ENCODE measurements at places on chromosomes 7 and 10.

DNA sequence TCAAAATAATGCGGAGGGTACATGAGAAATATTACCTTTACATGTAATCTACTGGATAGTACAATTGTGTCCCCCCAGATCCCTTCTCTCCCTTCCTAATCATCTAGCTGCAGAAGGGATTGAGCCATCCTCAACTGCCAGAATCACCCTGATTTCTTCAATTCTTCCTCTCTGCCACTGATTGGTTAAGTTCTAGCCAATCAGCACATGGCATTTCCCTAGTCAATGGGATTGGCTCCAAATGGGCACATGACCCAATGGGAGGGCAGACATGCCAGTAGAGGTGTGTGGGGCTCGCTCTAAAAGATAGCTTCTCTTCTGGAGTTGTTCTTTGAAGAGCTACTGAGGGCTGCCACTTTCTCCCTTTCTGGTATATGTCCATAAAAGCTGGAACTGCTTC, 20.9 kb upstream of the UBE3C start:
- no peaks in the 10 kb centered on the region for H3K27me3 ChIP-seq
- no peak overlapping the region for H3K4me3 ChIP-seq
- H3K36me3 ChIP-seq = no peaks in the 10 kb centered on the region
- no peak overlapping the region for H3K27ac ChIP-seq

DNA sequence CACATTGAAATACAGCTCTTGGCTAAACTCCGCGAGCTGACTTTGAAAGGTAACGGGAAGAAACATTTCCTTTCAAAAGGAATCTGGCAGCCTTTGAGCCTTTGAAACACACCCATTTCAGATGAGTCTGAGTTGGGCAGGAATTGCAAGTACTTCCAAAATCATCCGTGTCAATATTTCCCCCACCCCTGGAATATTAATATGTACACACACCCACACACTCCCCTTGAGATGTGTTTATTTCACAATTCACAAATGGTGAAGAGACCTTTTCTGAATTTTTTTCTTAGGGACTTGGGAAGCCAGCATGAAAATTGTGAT, 438.7 kb upstream of the NRP1 start:
- H3K4me3 ChIP-seq = no peak overlapping the region
- DNase-seq = no peak
- no peaks in the 10 kb centered on the region for H3K36me3 ChIP-seq

DNA sequence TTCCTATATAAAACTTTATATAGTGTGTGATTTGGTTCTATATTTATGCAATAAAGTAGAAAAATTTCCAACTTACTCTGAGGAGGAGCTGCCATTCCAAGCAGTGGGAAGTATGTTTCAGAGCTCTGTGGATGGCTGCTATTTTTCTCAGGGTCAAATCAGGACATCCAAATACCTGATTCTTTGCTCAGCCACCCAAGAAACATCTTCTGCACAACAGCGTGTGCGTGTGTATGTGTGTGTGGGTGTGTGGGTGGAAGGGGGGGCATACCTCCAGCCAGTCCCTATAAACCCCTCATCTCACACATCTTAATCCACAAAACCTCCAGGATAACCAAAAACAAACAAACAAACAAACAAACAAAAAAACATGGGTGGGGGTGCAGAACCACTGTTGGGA, 66.3 kb upstream of the EMX2 start:
- no peak overlapping the region for H3K4me3 ChIP-seq
- no peak for DNase-seq
- no peaks in the 10 kb centered on the region for H3K4me1 ChIP-seq
- no peaks in the 10 kb centered on the region for H3K27me3 ChIP-seq
- no peaks in the 10 kb centered on the region for H3K36me3 ChIP-seq

DNA sequence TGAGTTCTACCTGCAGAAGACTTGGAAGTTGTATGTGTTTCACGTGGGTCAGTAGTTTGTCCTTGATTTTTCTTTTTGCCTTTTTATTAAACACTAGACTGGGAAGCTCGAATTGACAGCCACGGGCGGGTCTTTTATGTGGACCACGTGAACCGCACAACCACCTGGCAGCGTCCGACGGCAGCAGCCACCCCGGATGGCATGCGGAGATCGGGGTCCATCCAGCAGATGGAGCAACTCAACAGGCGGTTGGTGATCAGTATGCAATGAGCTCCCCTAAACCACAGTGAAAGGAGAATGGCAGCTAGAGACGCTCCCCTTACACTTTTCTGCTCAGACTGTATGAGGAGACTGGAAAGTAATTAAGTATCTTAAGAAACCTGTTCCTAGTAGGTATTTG, 126.7 kb upstream of the STK17A start:
- H3K4me3 ChIP-seq = no peak overlapping the region
- H3K36me3 ChIP-seq = no peaks in the 10 kb centered on the region
- no peak overlapping the region for H3K27ac ChIP-seq
- H3K27me3 ChIP-seq = peaks cover 16% of the 10 kb centered on the region
- peaks cover 6% of the 10 kb centered on the region for H3K4me1 ChIP-seq
- no peak for DNase-seq

DNA sequence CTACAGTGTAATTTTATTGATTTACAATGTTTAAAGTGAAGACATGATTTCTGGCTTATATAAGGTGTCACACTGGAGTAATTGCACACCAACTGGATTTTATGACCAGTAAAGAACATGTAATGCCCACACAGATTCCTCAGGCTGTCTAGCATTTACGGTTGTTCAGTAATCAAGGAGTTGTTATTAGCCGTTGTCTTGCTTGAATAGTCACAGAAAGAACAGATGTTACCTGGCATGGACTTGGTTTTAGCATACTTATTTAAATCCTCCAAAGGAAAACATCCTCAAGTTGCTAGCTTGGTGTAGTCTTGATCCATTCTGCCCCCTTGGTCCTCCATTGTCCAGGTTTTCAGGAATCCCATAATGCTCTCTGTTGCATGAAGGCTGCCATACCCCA, 65.8 kb downstream of the POU6F2 start:
- H3K27ac ChIP-seq = no peak overlapping the region
- H3K4me3 ChIP-seq = no peak overlapping the region
- no peaks in the 10 kb centered on the region for H3K36me3 ChIP-seq
- H3K4me1 ChIP-seq = no peaks in the 10 kb centered on the region
- no peaks in the 10 kb centered on the region for H3K27me3 ChIP-seq
- DNase-seq = no peak

- no peak overlapping the region for H3K4me3 ChIP-seq
- no peak for DNase-seq
- H3K27ac ChIP-seq = no peak overlapping the region
- no peaks in the 10 kb centered on the region for H3K36me3 ChIP-seq
Observed at GRCh38 chr10:116891208-116891607, 41.9 kb downstream of the ENO4 start.

- H3K4me1 ChIP-seq = no peaks in the 10 kb centered on the region
- H3K4me3 ChIP-seq = no peak overlapping the region
- H3K27me3 ChIP-seq = peaks cover 4% of the 10 kb centered on the region
- no peak for DNase-seq
- no peak overlapping the region for H3K27ac ChIP-seq
Observed at GRCh38 chr7:27361522-27361921, 118.9 kb downstream of the EVX1 start.

DNA sequence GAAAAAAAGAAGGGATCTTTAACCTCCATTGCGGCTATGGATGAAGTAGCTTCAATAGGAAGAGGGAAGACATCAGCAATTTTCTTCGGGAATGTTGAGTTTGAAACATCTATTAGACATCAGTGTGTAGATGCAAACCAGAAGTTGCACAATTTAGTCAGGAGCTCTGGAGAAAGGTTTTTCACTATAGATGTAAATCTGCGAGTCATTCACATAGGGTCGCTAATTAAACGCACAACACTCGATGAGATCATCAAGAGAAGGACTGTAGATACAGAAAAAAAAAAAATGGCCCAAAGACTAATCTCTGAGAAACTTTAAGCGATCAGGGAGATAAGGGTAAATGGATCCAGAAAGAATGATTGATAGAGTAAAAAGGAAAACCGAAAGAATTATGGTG, 61.7 kb upstream of the TES start:
- no peak for DNase-seq
- peaks cover 10% of the 10 kb centered on the region for H3K27me3 ChIP-seq
- peaks cover 42% of the 10 kb centered on the region for H3K4me1 ChIP-seq
- no peak overlapping the region for H3K27ac ChIP-seq
